ENCODE measurements at places on chromosomes 5 and 9.

DNA sequence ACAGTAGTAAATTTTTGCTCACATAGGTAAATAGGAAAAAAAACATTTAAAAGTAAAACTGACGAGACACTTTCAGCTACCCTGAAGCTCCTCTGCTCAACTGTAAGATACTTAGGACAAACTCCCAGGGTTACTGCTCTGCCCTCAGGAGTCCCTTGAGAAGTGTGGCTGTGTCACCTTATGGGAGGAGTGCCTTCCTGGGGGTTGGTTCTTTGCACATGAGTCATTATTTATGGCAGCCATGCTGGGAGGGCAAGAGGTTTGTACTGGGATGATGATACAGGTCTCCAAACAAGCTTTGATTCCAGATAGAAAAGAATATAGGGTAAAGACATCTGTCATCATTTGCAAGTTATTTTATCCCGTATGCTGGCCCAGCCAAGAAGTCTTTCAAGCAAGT is 45.9 kb downstream of the TTC1 start:
- no peak for DNase-seq

- DNase-seq: no peak
Measured at GRCh38 chr9:114583371-114584155, 4.0 kb upstream of the ATP6V1G1 start.

GRCh38 chr5:145854651-145855258 is 18.1 kb downstream of the GRXCR2 start:
- DNase-seq: no peak

DNA sequence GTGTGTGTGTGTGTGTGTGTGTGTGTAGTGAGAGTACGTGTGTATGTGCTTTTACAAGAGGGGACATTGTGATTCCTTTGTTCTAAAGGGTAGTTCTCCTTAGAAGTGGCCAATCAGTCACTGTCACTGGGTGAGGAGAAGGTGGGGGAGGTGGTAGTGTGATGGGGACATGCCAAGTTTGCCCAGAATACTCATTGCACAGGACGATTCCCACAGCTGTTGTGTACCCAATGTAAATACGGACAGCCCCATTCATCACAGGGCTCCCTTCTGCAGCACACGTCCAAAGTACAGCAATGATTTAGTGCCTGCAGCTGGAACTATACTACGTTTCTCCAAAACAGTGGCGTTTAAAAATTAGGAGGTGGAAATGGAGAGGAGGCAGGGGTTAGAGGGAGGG is 287.8 kb downstream of the TLR4 start:
- DNase-seq: no peak
